ENCODE measurements at places on chromosomes 2 and 18.

DNA sequence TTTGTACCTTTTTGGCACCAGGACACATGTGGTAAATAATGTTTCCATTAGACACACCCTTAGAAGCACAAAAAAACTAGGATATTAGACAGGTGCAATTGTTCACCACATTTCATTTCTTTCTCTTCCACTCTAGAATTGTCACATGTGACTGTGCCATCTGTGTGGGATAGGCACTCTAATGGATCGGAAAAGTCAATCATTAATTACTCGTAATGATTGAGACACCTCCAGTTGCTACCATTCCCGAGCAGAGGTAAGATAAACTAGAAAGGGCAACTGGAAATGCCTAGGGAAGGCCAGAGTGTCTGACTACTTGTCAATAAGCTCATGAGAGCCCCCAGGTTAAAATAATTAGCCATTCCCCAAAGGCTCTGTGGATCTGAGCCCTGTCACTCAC is 59.9 kb downstream of the METTL4 start:
- DNase-seq, result no peak

DNA sequence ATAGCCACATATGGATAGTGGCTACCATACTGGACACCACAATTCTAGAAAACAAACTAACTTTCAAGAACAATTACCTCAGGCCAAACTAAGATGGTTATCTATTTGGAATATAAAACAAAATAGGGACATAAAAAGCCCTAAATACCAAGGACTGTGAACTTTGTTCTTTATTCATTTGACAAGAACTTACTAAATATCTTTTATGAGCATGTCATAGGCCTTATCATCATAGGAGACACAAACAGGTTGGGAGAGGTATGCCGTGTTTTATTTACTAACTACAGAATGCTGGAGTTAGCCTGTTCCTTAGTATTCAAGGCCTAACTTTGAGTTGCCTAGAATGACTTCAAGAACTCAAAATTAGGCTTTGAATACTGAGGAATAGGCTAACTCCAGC is 32.1 kb downstream of the CCDC93 start:
- DNase-seq, result no peak

DNA sequence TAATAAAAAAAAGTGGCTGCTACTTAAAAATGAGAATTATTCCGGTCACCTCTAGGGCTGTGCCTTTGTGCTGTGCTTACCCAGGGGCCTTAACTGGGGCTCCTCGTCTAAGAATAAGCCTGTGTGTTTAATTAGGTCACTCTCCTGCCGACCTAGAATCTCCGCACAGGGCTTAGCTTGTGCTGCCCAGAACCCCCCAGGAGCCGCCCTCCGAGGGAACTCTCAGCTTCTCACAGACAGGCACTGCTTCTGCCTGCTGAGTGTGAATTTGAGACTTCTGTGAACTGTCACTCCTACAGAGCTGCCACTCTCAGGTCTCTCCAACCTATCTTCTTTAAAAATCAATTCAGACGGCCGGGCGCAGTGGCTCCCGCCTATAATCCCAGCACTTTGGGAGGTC is 11.9 kb upstream of the NT5DC4 start:
- no peak for DNase-seq

- peak; percentile 13 for DNase-seq
Measured at GRCh38 chr18:76565238-76566173, 70.5 kb upstream of the ZNF516 start.

GRCh38 chr2:50207881-50208280 is 824.1 kb downstream of the NRXN1 start:
- DNase-seq, result peak; percentile 80

GRCh38 chr2:128474036-128474955 is 155.6 kb upstream of the HS6ST1 start:
- no peak for DNase-seq

- DNase-seq, result no peak
Measured at GRCh38 chr2:86791573-86791972, 860 bp upstream of the CD8A start.

GRCh38 chr2:128545085-128545484 is 226.4 kb upstream of the HS6ST1 start:
- no peak for DNase-seq

GRCh38 chr2:219125225-219125885 is 35.3 kb downstream of the NHEJ1 start:
- DNase-seq, result no peak

- no peak for DNase-seq
Measured at GRCh38 chr18:44896846-44897245, 216.2 kb downstream of the SETBP1 start.

DNA sequence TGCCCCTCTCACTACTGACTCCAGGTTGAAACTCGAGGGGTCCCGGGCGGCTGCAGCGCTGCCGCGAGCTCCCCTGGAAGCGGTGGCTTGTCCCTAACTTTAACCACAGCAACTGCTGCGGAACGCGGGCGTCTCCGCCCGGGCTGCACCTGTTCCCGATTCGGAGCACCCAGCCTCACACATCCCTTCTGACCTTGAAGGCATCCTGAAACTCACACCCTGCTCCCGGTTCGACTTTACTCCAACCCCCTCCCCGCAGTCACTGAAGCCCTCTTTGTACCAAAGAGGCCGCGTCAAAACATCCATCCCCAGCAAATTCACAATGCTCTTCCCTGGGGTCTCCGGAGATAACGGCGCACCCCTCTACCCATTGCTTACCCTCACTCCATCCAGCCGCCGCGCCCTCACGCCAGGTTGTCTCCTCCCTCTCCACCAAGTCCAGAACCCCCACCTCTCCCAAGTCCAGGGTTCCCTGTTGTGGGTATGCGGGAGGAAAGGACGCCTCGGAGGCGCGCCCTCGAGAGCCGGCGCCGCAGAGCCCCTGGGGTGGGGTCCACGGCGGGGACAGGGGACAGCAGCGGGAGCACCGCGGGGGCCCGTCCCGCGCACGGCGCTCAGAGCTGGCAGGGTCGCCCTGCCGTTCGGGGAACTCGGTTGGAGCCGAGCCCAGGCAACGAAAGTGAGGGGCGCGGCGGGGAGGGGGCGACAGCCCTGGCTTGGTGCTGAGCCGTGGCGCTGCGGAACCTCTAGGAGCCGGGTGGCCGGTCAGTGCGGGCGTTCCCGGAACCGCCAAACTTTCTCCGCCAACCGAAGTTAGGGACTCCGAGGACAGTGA is 934 bp downstream of the MYO5B start:
- DNase-seq, result no peak

DNA sequence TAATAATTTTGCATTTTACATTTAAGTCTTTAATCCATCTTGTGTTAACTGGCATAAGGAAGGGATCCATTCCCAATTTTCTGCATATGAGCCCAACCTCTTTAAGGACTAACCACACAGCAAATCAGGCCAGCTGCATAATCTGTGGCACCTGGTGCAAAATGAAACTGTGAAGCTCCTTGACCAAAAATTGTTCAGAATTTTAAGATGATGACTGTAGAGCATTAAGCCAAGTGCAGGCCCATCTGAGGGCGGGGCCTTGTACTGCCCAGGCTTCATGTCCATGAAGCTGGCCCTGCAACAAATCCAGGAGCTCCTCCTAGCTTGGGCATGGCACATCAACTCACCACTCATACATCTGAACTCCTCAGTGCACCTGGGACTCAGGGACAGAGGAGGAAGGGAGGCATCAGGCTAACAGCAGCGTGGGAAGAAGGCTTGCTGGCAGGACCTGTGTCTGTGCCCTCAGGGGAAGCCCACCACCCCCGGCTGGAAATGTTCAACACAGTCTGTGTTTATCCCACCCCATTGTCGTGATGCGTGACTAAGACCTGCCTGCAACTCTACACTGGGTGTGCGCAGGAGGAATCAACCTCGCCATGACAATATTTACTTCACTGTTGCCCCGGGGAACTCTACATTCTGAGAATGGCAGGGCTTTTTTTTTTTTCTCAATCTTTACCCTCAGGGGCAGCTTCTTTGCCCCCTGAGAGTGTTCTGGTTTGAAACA is 128.9 kb upstream of the SIX2 start:
- DNase-seq, result no peak

DNA sequence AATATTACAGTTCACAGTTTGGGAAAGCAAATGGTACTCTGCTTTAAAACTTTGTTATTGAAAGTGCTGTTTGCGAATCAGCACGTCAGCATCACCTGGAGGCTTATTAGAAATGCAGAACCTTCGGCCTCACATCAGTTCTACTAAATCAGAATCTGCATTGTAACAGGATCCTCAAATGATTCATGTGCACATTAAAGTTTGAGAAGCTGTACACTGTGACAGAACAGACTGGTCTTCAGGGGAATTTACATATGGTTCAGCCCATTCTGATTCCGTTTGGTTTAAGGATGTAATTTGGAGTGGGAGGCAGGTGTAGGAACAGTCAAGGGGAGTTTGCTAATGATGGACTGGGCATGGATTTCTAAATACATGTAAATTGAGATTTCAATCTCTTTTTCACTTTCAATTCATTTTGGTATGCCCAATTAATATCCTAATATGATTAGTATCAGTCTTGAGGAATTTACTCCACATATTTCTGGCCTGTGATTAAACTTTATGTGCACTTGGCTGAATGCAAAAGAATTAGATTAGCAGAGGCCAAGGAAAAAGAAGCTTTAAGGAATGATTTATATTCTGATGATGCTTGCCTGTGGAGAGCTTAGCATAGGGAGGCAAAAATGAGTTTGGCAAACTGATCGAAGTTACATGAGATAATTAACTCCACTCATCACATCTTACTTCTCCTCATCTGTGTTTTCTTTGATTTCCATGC is 248.8 kb downstream of the XIRP2 start:
- no peak for DNase-seq

DNA sequence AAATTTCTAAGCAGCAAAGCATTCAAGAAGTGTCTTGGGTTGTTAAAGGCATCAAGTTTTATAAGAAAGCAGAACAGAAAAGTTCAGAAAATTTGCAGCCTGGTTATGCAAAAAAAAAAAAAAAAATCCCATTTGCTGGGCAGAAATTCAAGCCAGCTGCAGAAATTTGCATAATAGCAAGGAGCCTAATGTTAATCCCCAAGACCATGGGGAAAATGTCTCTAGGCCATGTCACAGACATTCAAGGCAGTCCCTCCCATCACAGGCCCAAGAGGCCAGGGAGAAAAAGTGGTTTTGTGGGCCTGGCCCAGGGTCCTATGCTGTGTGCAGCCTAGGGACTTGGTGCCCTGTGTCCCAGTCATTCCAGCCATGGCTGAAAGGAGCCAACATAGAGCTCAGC is 269.0 kb upstream of the SLC39A10 start:
- DNase-seq, result no peak

DNA sequence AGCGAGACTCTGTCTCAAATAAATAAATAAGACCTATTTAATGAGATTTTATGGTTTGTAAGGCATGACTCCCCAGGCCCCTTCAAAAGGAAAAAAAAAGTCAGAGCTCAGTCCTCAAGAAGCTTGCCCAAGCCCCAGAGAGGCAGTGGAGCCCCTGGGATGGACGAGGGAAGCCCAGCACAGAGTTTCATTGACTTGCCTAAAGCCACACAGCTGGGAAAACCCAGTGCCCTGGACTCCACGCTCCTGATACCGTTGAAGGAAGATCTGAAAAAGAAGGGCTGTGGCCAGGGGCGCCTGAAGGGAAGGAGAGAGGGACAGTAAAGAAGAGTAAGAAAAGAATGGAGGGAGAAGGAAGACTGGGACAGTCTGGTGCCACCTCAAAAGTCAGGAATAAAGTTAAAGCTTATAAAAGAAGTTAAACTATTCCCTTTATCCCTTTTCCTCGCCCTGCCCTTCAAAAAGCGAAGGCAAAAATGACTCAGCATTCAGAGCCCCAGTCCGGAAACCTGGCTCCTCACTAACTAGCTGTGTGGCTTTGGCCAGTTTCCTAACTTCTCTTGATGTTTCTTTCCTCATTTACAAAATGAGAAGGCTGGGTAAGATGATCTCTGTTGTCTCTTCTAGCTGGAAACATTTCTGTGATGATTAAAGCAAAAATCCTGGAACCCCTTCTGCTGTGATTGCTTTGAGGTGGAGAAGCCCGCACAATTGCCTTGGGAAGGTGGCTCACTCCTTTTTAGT is 46.7 kb downstream of the LYPD1 start:
- no peak for DNase-seq

GRCh38 chr2:134657650-134658250 is 61.0 kb downstream of the TMEM163 start:
- no peak for DNase-seq

DNA sequence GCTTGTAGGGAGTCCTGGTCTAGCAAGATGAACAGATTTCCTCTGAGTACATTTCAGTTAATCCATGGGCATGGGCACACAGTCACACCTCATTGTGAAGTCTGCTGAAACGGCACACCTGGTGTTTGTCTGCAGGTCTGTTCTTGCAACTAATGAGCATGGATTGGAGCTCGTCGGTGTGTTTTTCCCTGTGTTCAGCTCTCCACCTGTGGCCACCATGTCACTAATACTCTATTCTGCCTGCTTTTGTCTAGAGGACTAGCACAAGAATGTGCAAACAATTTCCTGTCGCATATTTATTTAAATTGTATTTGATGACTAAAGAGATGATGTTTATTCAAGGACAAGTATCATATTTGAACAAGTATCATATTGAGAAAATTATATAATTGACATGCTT is 24.5 kb upstream of the PPP4R1 start:
- no peak for DNase-seq

DNA sequence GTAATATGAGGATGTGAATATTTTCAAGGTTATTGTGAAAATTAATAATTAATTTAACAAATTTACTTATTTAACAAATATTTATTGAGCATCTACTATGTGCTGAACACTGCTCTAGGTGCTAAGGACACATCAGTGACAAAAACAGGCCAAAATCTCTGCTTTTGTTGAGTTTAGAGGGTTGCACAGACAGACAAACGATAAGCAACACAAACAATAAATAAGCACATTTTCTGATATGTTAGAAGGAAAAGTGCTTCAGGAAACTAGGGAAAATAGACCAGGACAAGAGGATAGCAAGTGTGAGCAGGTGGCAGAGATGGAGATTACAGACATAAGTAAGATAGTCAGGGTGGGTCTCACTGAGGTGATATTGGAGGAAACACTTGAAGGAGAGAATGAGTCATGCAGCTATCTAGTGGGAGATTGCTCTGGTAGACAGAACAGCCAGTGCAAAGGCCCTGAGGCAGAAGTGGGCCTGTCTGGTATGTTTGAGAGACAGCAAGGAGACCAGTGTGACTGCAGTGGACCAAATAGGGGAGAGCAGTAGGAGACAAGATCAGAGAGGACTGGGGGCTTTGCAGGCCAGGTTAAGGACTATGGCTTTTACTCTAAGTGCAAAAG is 38.3 kb downstream of the SFXN5 start:
- DNase-seq, result no peak

GRCh38 chr2:2579814-2580213 is 248.7 kb upstream of the MYT1L start:
- DNase-seq, result no peak

- no peak for DNase-seq
Measured at GRCh38 chr2:190528521-190529001, 6.0 kb downstream of the NEMP2 start.

- no peak for DNase-seq
Measured at GRCh38 chr18:46174342-46175041, 70.3 kb downstream of the HAUS1 start.

- DNase-seq, result no peak
Measured at GRCh38 chr2:220619525-220620220, 952.4 kb downstream of the EPHA4 start.

GRCh38 chr2:209305026-209305425 is 118.8 kb upstream of the MAP2 start:
- DNase-seq, result no peak

Data from cerebellar cortex (tissue), 1 donor.